Glomerular endothelial cell (primary cell): ENCODE measurements at places on chromosomes 2 and 18. TPM values are rescaled to one million over a fixed set of nuclear protein-coding genes. Genes with fewer than 3 reads are reported as not detected.

The REL gene
- total RNA-seq = 10.7 and 17.3 TPM in 2 replicates

The HMSD gene
- total RNA-seq = 0.41 TPM in 1 of 2 replicates, not detected in the other

The PLGLB2 gene
- 0.24 and 0.99 TPM in 2 replicates for total RNA-seq

The NFATC1 gene
- total RNA-seq = 6.0 and 16.1 TPM in 2 replicates
